ENCODE measurements at places on chromosomes 1 and 21.

- no peak for DNase-seq
Observed at GRCh38 chr1:92833840-92834239, 2.0 kb downstream of the RPL5 start.

DNA sequence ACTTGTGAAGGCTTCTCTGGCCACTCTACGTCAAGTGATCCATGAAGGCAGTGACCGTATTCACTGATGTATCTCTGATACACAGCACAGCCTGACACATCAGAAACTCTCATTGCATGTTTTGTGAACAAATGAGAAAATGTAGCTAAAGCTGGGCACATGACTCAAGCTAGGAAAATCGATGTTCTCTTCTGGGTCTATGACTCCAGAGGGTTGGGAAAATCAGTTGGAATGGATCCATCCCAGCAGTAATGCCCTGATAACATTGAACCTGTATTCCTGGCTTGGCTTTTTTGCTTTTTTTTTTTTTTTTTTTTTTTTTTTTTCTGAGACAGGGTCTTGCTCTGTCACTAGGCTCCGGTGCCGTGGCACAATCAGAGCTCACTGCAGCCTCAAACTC, 395.7 kb downstream of the KCNH1 start:
- no peak for DNase-seq

DNA sequence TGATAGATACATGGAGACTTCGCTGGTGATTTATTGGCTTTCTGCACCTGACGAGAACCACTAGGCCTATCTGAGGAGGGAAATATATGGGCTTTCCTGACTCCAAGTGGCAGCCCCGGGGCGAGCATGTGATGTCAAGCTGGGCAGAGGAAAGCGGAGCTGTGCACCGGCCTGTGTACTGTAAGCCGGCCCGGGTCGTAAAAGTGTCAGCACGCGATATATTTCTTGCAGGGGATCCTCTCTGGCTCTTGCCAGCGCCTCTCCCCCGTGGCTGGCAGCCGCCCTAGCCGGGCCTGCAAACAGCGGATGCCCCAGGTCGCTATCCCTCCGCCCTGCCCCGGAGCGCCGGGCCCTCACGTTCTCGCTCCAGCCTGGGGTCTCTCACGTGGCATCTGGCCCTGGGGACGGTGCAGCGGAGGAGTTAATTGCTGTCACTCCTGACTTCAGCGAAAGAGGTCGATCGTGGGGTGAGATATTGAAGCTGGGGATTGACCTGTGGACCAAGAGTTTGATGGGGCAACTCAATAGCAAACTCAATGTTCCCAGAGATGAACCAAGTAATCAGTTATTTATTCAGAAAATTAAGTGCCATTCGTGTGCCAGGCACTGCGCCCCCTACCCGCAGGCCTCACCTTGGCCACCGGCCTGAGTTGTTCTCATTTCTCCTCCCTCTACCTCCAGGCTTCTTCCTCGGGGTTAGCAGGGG, 41.0 kb upstream of the HAO2 start:
- no peak for DNase-seq

- DNase-seq = no peak
Observed at GRCh38 chr21:14917762-14918161, 147.0 kb downstream of the NRIP1 start.

- DNase-seq = no peak
Observed at GRCh38 chr1:180951836-180952656, 39.3 kb downstream of the KIAA1614 start.

DNA sequence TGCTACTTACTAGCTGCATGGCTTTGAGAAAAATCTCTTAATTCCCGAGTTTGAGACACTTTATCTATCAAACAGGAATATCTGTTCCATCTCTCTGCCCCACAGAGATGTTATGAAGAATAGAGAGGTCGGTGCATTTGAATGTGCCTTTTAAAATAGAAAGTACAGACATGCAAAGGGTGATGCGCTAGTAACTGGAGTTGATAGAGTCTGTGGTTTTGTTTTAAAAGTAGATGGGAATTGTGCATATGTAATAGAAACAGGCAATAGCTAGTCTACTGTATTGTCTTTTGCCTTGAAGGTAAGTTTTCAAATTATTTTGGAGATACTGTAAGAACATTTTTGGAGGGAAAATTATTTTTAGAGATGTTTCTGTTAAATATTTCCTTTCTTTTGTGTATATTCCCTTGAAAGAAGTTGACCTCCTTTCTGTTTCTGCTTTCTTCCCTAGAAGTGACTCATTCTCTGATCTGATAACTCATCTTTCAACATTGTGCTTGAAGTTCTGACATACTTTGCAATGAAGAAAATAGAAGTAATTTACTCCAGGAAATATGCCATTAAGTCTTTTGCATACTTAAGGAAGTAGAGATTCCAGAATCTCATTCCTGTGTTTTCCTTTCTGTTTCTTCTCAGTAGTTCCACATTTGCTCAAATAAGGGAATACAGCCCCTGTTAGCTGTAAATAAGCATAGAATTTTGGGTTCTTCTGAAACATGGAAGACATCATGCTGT, 151.6 kb downstream of the SDCCAG8 start:
- no peak for DNase-seq

DNA sequence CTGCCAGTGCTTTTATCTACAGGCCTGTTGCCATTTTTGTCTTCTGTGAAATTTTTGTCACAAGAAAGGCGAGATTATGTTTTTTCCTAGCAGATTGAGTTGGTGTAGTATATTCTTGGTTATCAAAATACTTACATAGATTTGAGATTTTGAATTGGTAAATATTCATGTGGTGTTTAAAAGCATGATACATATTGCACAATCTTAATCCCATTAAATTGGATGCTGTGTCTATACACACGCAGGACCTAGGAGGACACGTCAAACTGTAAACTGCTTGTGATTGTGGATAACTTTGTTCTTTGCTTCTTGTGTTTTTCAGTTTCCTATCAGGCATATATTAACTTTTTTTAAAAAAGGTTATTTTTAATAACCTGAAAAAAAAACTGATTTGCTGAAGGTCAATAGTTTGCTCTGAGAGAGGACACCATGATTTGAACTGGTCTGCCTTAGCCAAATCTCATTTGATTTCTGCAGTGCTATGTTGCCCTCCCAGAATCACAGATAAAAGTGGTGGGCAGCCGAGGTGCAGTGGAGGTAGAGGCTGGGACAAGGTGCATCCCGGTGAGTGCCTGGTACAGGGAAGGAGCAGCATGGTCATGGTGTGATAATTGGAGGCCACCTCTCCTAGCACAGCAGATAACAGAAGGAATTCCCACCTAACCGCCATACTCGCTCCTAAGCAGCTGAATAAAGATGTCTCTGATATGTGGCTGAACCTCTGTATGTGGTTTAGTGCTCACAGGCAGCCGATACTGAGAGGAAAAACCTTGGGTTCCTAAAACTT, 76.7 kb downstream of the LRRC8D start:
- no peak for DNase-seq

Data from stimulated activated CD8-positive, alpha-beta memory T cell treated with anti-CD3 and anti-CD28 coated beads, Interleukin-4, amount 100 ng/mL, for 1 hour (primary cell).